Panc1 (cell line): ENCODE measurements at places on chromosomes 3 and 15. TPM values are rescaled to one million over a fixed set of nuclear protein-coding genes. Genes with fewer than 3 reads are reported as not detected.

DNA sequence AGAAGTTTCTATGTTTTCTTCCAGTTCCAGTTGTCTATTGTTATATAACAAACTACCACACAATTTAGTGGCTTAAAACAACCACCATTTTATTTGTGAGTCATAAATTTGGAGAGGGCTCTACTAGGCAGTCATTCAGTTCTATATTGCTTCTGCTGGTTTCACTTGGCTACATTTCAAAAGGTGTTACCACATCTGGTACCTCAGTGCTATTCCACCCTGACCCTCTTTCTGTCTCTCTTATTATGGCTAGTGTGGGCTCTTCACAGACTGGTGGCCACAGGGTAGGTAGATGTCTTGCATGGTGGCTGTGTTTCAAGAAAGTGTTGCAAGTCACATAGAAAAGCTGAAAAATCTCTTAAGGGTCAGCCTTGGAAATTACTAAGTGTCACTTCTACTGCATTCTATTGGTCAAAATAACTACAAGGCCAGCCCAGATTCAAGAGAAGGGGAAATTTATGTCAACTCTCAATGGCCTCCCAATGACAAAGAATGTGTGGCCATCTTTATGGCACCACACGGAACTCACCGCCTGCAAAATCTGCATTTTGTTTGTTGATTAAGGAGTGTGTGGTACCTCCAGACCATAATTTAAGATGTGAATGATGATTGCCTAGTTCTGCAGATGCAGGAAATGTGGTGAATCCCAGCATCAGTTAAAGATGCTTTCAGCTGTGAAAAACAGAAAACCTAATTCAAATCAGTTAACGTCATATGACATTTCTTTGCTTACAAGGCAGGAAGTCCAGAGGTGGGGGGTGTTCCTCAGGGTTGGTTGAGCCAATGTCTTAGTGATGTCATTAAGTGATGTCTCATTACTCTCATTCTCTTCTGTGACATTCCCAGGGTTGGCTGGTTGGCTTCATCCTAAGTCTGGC, 105.8 kb upstream of the RASGRP1 start:
- no peak for DNase-seq

DNA sequence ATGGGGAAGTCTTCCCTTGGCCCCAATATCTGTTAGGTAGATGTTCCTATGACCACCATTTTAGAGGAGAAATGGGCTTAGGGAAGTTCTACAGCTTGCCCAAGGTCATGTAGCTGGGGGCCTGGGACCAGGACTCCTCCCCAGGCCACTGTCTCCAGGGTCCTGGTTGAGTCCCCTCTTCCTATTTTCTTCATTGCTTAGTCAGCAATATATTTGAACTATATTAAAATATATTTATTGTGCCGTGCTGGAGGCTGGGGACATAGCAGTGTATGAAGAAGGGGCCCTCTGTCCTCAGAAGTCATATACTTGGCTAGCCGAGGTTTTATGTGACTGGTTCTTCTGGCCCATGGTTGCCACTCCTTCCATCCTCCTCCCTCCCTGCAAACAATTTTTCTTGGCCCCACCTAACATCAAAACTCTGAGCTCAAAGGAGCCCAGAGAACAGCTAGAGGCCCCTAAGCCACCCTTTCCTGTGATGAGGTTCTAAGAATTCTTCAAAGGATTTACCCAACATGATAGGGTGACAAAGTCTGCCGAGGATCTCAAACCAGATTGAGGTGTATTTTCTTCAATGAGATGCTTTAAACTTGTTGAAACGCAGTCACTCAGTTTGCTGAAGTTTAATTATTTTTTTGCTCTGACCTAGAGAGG, 121.2 kb upstream of the RASGRP1 start:
- DNase-seq = no peak

GRCh38 chr15:82146990-82147461, 101.2 kb upstream of the MEX3B start:
- peak; percentile 71 for DNase-seq

DNA sequence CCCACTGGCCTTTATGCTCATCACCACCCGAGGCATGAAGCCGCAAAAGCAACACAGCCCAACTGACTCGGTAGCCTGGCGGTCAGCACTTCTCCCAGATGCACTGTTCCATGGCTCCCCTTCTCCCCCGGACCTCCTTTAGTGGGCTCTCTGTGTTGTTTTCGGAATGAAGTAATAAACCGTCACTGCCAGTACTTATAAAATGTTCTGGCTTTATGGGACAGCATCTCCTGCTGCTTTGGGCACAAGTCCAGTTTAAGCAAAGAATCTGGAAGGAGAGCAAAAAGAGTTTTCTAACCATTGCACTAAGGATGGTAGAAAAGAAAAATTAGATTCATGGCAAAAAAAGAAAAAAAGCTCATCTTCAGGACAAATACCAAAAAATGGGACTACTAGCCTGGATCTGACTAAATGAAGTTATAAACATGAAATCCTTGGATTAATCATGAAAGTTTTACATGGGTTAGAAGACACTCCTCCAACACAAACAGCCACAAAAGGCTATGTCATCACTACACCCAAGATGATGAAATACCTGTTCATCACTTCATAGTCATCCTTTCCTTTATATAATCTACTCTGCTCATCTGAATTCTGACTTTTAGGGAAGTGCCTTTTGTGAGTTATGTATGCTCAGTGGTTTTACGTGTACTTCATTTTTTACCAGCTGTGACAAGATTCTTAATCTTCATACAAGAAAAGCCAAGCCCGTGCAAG, 89.5 kb upstream of the UBE2E2 start:
- no peak for DNase-seq

Gene FEZF2
- total RNA-seq = not detected

Gene NCKIPSD
- total RNA-seq = 26.8 TPM

Gene NUTM1
- total RNA-seq = 0.05 TPM

Gene PLS1
- total RNA-seq = 36.1 TPM

Gene USP3
- 51.4 TPM for total RNA-seq

Gene CCR8
- not detected for total RNA-seq
